ENCODE measurements at places on chromosomes 6 and 20. TPM values are rescaled to one million over a fixed set of nuclear protein-coding genes. Genes with fewer than 3 reads are reported as not detected.

Gene C20orf141
- total RNA-seq = not detected

Gene THBD
- total RNA-seq = not detected

Gene C6orf118
- total RNA-seq = not detected

Gene GUCA1A
- 2.2 TPM for total RNA-seq

Gene MEI4
- total RNA-seq = 0.86 TPM

Gene PRDM1
- total RNA-seq = not detected

Gene MRAP2
- 5.1 TPM for total RNA-seq

Gene PIGT
- 55.5 TPM for total RNA-seq

Gene AHCY
- 97.9 TPM for total RNA-seq

Gene FRK
- total RNA-seq = 0.37 TPM

DNA sequence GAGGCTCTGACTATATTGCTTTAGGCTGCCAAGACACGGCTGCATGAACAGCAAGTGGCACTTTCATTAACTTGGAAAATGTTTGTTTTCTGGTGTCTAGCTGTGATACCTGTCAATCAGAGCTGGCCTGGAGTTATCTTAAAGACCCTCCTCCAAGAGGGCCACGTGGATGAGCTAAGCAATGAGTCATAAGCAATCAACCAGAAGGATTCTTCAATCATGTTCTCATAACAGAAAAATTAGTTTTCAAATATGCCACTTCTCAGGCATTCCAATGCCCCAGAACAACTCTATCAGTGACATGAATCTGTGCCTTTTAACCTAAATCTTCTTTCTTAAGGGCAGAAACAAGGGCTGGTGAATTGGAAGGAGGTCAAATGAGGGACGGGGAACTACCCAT is 283.0 kb downstream of the HTR1B start:
- DNase-seq = no peak
- H3K27ac ChIP-seq = no peak overlapping the region
- H3K36me3 ChIP-seq = no peaks in the 10 kb centered on the region
- no peak overlapping the region for H3K4me3 ChIP-seq
- H3K4me1 ChIP-seq = peaks cover 2% of the 10 kb centered on the region

DNA sequence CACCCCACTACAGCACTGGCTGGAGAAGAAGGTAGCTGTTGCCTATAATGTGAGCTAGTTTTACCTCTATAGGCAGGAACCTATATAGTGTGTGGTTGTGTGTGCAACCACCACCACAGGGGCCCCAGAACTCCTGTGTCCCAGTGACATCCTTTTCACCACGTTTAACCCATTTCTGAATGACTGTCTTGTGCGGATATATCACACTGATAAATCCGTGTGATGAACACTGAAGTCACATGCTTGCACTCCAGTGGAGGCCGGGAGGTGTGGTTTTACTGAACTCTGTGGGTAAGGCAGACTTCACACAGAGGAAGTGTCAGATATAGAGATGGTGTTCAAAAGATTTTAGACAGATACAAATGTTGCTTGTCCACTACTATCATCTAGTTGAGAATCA is 32.5 kb downstream of the SDHAF4 start:
- H3K4me3 ChIP-seq = no peak overlapping the region
- H3K27me3 ChIP-seq = no peaks in the 10 kb centered on the region
- peaks cover 6% of the 10 kb centered on the region for H3K36me3 ChIP-seq
- no peak overlapping the region for H3K27ac ChIP-seq
- no peak for DNase-seq

DNA sequence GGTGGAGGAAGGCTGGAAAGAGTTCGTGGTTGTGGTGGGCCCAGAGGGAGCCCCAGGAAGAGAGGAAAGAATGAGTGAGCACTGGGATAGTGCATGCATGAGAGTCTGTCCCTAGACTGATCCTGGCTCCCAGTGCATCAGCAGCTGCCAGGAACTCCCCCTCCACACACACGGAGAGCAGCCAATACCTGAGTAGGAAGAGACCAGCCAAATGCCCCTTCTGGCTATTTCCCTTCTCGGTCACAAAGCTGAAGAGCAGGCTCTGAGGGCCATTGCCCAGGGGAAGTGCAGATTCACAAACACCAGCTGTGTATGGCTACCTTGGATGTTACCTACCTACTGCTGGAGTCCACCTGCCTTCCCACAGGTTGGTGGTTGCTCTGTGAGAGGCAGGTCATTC is 45.1 kb downstream of the GABRR2 start:
- no peaks in the 10 kb centered on the region for H3K27me3 ChIP-seq
- H3K27ac ChIP-seq = no peak overlapping the region
- no peaks in the 10 kb centered on the region for H3K36me3 ChIP-seq
- peaks cover 3% of the 10 kb centered on the region for H3K4me1 ChIP-seq

- no peaks in the 10 kb centered on the region for H3K36me3 ChIP-seq
- no peak overlapping the region for H3K27ac ChIP-seq
- H3K27me3 ChIP-seq = peaks cover 4% of the 10 kb centered on the region
- no peak overlapping the region for H3K4me3 ChIP-seq
Observed at GRCh38 chr6:130885392-130886192, 58.4 kb downstream of the SMLR1 start.

- H3K4me3 ChIP-seq = no peak overlapping the region
- H3K27me3 ChIP-seq = peaks cover 3% of the 10 kb centered on the region
- no peaks in the 10 kb centered on the region for H3K36me3 ChIP-seq
- H3K4me1 ChIP-seq = peaks cover 36% of the 10 kb centered on the region
Observed at GRCh38 chr6:157535340-157536222, 154.6 kb downstream of the ZDHHC14 start.

- DNase-seq = peak; percentile 58
- no peaks in the 10 kb centered on the region for H3K36me3 ChIP-seq
- peak overlapping the region; percentile 99 for H3K27ac ChIP-seq
- peaks cover 66% of the 10 kb centered on the region for H3K4me1 ChIP-seq
- peaks cover 6% of the 10 kb centered on the region for H3K27me3 ChIP-seq
- H3K4me3 ChIP-seq = peak overlapping the region; percentile 92
Observed at GRCh38 chr20:62914970-62915457, 11.3 kb downstream of the DIDO1 start.

DNA sequence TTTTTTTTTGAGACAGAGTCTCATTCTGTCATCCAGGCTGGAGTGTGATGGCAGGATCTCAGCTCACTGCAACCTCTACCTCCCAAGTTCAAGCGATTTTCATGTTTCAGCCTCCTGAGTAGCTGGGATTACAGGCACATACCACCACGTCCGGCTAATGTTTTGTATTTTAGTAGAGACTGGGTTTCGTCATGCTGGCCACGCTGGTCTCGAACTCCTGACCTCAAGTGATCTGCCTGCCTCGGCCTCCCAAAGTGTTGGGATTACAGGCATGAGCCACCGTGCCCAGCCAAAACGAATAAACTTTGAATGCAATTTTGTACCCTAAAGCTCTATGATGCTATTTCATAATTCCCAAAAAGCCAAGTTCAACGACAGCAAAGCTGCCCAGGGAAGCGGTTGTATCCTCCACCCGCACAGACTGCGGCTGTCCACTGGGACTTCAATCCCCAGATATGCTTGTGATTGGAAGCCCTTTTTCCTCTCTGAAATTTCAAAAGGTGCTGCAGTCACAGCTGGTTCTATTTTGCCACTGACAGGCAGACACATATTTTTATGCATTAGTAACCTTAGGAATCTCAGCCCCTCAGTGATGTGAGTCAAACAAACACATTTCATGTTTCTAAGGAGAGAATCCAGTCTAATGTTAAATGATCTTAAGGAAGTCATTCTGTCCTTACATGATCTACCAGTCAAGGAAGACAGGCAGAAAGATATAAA is 8.7 kb upstream of the RAMACL start:
- peaks cover 10% of the 10 kb centered on the region for H3K4me1 ChIP-seq
- no peak overlapping the region for H3K27ac ChIP-seq
- no peak overlapping the region for H3K4me3 ChIP-seq
- peaks cover 3% of the 10 kb centered on the region for H3K27me3 ChIP-seq
- peaks cover 12% of the 10 kb centered on the region for H3K36me3 ChIP-seq
- no peak for DNase-seq

- no peak overlapping the region for H3K4me3 ChIP-seq
- H3K36me3 ChIP-seq = no peaks in the 10 kb centered on the region
- no peaks in the 10 kb centered on the region for H3K4me1 ChIP-seq
- H3K27ac ChIP-seq = no peak overlapping the region
- peaks cover 1% of the 10 kb centered on the region for H3K27me3 ChIP-seq
Observed at GRCh38 chr20:23492292-23492691, 1.4 kb downstream of the CST8 start.

GRCh38 chr6:30744054-30744805 is at the start of gene IER3:
IER3 (minus strand) TSS chr6:30744547; CDS start chr6:30744518, 29 bp downstream.
- peak; percentile 87 for DNase-seq
- H3K27ac ChIP-seq = peak within 1 kb of the TSS; percentile 89
- peaks cover 4% of the 10 kb centered on the region for H3K36me3 ChIP-seq
- peaks cover 22% of the 10 kb centered on the region for H3K27me3 ChIP-seq
- peaks cover 21% of the 10 kb centered on the region for H3K4me1 ChIP-seq
- H3K4me3 ChIP-seq = peak within 1 kb of the TSS; percentile 94

DNA sequence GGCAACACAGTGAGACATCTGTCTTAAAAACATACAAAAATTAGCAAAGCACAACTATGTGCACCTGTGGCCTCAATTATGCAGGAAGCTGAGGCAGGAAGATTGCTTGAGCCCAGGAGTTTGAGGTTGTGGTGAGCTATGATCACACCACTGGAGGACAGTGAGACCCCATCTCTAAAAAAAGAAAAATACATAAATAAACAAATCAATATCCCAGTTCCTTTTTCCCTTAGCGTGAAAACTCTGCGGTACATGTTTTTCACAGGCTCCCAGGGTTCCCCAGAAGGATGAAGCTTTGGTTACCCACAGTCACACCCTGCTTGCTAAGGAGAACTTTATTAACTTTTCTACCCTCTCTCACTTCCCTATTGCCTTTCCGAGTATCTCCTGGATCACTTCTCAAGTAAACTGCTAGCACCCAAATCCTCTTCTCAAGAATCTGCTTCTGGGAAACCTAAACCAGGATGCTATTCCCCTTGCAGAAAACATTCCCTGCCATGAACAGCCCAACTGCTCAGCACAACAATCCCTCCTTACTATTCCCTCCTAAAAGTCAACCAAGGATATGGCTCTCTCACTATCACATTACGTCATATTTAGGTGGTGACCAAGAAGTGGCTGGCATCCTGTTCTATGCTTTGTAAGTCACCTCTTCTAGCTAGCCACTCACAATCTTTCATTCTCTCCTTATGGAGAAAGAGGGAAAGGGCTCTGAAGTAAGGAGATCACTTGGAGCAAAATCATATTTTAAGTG is 122.4 kb downstream of the IPCEF1 start:
- no peaks in the 10 kb centered on the region for H3K36me3 ChIP-seq
- H3K27ac ChIP-seq = no peak overlapping the region
- H3K27me3 ChIP-seq = no peaks in the 10 kb centered on the region
- H3K4me1 ChIP-seq = peaks cover 10% of the 10 kb centered on the region

DNA sequence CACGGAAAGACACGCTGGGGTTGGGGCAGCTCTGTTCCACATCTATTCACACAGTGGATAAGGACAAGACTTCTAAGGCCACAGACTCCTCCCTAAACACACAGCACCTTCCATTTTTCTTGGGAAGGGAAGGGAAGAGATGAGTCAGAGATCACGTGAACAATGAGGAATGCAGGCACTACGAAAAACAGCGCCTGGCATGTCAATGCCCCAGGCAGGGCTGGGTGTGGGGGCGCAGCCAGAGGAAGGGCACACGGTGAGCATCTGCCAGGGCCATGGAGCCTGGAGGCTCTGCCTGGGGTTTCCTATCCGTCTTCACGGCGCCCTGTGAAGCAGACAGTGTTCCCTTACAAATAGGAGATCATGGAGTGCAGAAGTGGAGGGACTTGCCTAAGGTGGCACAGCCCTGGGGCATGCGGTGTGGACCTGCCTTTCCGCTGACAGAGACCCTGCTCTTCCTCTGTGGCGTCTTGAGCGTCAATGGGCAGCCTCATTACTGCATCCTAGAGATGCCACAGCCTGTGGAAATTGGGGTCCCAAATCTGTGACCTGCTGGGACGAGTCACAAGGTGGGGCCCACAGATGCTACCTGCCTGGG is 15.4 kb downstream of the UNC93A start:
- no peak for DNase-seq
- peaks cover 10% of the 10 kb centered on the region for H3K4me1 ChIP-seq
- no peak overlapping the region for H3K4me3 ChIP-seq
- H3K36me3 ChIP-seq = peaks cover 6% of the 10 kb centered on the region
- H3K27ac ChIP-seq = no peak overlapping the region

GRCh38 chr6:43762966-43763695 is 6.9 kb upstream of the VEGFA start:
- no peak for DNase-seq
- H3K27ac ChIP-seq = no peak overlapping the region
- H3K36me3 ChIP-seq = no peaks in the 10 kb centered on the region
- peaks cover 3% of the 10 kb centered on the region for H3K4me1 ChIP-seq

GRCh38 chr6:167988154-167988495 is 9.3 kb upstream of the KIF25 start:
- no peaks in the 10 kb centered on the region for H3K4me1 ChIP-seq
- H3K36me3 ChIP-seq = peaks cover 15% of the 10 kb centered on the region

DNA sequence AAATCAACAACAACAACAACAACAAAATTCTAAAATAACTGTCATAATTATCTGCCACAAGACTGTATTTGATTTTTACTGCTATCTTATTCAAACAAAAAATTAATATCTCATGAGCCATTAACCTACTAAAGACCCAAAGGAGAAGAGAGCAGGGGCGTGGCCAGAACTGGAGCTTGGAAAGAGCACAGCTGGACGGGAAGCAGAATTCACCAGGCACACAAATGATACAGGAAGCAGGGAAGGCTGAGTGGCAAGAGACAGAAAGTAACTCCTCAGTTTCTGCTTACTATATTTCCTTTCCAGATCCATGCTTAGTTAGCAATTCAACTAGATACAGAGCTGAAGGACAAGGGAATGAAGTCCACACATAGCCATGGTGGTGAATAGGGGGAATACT is 54.4 kb downstream of the FKBP5 start:
- H3K27me3 ChIP-seq = no peaks in the 10 kb centered on the region
- DNase-seq = no peak
- H3K36me3 ChIP-seq = no peaks in the 10 kb centered on the region
- H3K4me1 ChIP-seq = no peaks in the 10 kb centered on the region
- H3K4me3 ChIP-seq = no peak overlapping the region
- no peak overlapping the region for H3K27ac ChIP-seq

- no peaks in the 10 kb centered on the region for H3K36me3 ChIP-seq
- H3K4me1 ChIP-seq = no peaks in the 10 kb centered on the region
- no peak for DNase-seq
- H3K27me3 ChIP-seq = peaks cover 2% of the 10 kb centered on the region
Observed at GRCh38 chr6:63447134-63447533, 125.1 kb upstream of the LOC128125822 start.

GRCh38 chr6:112086744-112087135 is 542 bp downstream of the TUBE1 start:
- H3K36me3 ChIP-seq = no peaks in the 10 kb centered on the region
- no peak for DNase-seq
- H3K27me3 ChIP-seq = no peaks in the 10 kb centered on the region

- DNase-seq = no peak
- peaks cover 14% of the 10 kb centered on the region for H3K36me3 ChIP-seq
- no peak overlapping the region for H3K4me3 ChIP-seq
- H3K27ac ChIP-seq = no peak overlapping the region
Observed at GRCh38 chr20:58760856-58761255, 68.3 kb downstream of the NPEPL1 start.

DNA sequence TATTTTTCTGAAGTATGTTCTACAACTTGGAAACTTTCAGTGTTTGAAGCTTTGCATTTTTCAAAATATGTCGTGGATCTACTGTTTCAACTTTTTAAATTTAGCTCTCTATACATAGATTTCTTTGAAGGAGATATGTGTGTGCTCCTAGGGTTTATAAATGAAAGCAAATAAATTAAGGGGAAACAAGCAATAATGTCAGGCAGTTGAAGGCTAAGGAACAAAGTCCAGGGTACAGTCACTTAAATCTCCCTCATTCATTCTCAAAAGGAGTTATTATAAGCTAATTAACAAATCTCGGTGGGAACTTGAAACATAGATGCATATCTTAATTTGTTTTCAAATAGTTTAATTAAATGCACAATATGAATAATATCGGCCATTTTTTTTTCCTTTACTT is 79.4 kb downstream of the SAMD5 start:
- H3K36me3 ChIP-seq = no peaks in the 10 kb centered on the region
- H3K4me1 ChIP-seq = no peaks in the 10 kb centered on the region
- DNase-seq = no peak
- no peak overlapping the region for H3K27ac ChIP-seq
